EL (cell line): ENCODE measurements at places on chromosomes 16 and 17.
A peak's percentile ranks its signal among the peaks of the same experiment; 100 is the strongest.

GRCh38 chr16:72015124-72015523 lies 6.6 kb downstream of the DHODH start:
- no peak for DNase-seq

- no peak for DNase-seq
Observed at GRCh38 chr16:50011707-50012106, 13.3 kb upstream of the CNEP1R1 start.

DNA sequence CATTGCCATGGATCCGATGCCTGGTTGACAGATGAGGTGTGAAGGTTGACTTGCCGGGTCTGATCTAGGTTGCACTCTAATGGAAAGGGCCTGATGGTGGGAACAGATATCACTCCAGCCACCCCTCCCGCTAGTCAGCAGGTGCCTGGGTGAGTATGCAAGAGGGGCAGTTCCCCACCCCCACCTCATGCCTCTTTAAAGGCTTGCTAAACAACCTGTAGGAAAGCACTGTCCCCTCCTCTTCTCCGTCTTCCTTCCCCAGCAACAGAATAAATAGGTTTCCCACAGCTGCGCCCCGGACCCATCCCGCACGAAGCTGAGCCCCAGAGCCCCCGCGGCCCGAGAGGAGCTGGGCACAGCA lies 746 bp upstream of the TMEM132E start:
- DNase-seq = no peak

- no peak for DNase-seq
Observed at GRCh38 chr16:878886-879285, 78.4 kb upstream of the GNG13 start.

GRCh38 chr16:11392041-11392581 lies 46.9 kb downstream of the RMI2 start:
- no peak for DNase-seq

GRCh38 chr17:76246080-76247066 lies 6.1 kb upstream of the RNF157 start:
- DNase-seq = no peak

GRCh38 chr17:55124730-55125360 lies 139.9 kb upstream of the HLF start:
- DNase-seq = no peak

- DNase-seq = no peak
Observed at GRCh38 chr17:75036643-75037268, 10.0 kb downstream of the ATP5PD start.

DNA sequence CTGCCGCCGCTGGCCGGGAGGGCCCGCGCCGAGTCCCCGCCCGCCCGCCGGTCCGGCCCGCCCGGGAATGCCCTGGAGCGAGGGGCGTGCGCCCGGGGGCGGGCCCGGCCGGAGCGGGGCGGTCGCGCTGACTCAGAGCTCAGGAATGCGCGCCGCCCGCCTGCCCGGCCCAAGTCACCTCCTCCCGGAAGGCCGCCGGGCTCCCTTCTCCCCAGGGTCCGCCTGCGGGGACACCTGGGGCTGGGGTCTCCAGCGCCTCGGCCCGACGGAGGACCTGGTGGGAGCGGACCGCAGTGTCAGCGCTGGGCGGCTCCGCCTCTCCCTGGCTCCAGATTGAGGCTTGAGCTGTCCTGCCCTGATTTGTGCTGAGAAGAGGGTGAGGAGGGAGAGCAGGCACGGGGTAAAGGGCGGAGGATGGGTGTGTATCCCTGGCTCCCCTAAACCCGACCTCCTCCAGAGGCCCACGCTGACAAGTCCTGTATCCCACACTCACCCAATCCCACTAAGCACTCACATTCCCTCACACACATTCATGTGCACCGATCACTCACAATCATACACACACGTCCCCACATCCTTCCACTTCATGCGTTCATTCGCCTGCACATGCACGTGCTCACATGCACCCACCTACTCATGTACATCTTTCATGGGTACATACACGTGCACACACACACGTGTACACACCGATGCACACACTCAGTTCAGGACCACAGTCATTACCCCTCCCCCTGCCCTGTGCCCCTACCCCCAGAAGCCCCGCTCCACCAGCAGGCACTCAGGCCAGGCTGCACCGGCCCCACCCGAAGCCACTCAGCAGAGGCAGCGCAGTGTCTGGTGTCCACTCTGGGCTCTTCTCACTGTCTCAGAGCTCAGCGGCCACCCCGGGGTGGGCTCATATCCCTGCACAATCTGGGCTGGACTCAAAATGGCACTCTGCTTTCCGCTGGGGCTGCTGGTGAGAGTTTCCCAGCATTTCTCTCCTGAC lies at the start of gene RHBDF1:
Gene RHBDF1 (minus strand): TSS at position 71 of the 988 bp plus-strand sequence. CDS start 7,616 bp downstream, outside the sequence.
- peak; percentile 66 for DNase-seq

GRCh38 chr17:21573961-21574610 lies 118.2 kb upstream of the KCNJ18 start:
- peak; percentile 45 for DNase-seq

GRCh38 chr16:49049191-49049590 lies 232.4 kb downstream of the CBLN1 start:
- no peak for DNase-seq
